ENCODE measurements at places on chromosomes 4 and X. TPM values are rescaled to one million over a fixed set of nuclear protein-coding genes. Genes with fewer than 3 reads are reported as not detected.

Gene ADAM29
- under 0.01 TPM for total RNA-seq

Gene SUPT20HL1
- total RNA-seq = 0.14 TPM

Gene F8A2
- total RNA-seq = not detected

Gene LRRC66
- total RNA-seq = 0.46 TPM

Gene POLN
- 2.3 TPM for total RNA-seq

Gene ZAR1
- total RNA-seq = not detected

Gene TCEANC
- total RNA-seq = 3.6 TPM

Gene CXCL1
- 70.6 TPM for total RNA-seq

Gene FAM120C
- total RNA-seq = 3.4 TPM

Gene CCNA2
- total RNA-seq = 5.3 TPM

Gene ARX
- not detected for total RNA-seq

Gene IQSEC2
- 5.1 TPM for total RNA-seq

Gene GPR34
- not detected for total RNA-seq

Gene CXCL11
- total RNA-seq = 0.14 TPM

Gene PAGE1
- not detected for total RNA-seq

Gene PLAC8
- total RNA-seq = under 0.01 TPM

Gene RIPPLY1
- total RNA-seq = not detected

Gene UGT2B17
- total RNA-seq = not detected

Gene MAOA
- total RNA-seq = 4.8 TPM

Gene KLHL4
- 0.43 TPM for total RNA-seq

Gene IL2RG
- total RNA-seq = not detected

Gene CCKAR
- 0.57 TPM for total RNA-seq

Gene SPACA5
- not detected for total RNA-seq

Gene ALAS2
- not detected for total RNA-seq

Gene GIMD1
- not detected for total RNA-seq

Gene RNF175
- not detected for total RNA-seq

Gene RHOXF2B
- under 0.01 TPM for total RNA-seq

Gene GAB3
- total RNA-seq = 5.0 TPM

Gene VCX2
- not detected for total RNA-seq

Gene TCEAL5
- total RNA-seq = not detected

Gene PHKA1
- total RNA-seq = 3.6 TPM

Gene ZNF732
- 0.14 TPM for total RNA-seq

Gene PHEX
- 0.46 TPM for total RNA-seq

Gene WDR17
- 1.6 TPM for total RNA-seq

Gene CSAG3
- not detected for total RNA-seq
